Muscle of back (tissue), 13 donors: ENCODE measurements at places on chromosomes 6 and 20.
A peak's percentile ranks its signal among the peaks of the same experiment; 100 is the strongest.

DNA sequence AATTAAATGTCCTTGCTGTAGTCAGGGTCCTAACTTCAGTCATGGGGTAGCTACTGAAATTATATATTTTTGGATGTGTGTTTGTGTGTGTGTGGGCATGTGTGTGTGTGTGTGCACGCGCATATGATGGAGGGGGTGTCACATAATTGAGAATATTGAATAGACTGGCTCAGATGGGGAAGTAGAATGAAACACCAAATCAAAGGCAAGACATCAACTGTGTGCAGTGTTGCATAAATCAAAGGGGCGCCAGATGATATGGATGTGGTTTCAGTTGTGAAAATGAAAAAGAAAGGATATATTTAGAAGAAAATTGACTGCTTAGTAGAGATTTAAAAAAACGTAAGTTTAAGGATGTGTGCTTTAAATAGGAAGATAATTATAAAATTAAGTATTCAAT lies 144.2 kb upstream of the CEP162 start:
- DNase-seq: no peak

DNA sequence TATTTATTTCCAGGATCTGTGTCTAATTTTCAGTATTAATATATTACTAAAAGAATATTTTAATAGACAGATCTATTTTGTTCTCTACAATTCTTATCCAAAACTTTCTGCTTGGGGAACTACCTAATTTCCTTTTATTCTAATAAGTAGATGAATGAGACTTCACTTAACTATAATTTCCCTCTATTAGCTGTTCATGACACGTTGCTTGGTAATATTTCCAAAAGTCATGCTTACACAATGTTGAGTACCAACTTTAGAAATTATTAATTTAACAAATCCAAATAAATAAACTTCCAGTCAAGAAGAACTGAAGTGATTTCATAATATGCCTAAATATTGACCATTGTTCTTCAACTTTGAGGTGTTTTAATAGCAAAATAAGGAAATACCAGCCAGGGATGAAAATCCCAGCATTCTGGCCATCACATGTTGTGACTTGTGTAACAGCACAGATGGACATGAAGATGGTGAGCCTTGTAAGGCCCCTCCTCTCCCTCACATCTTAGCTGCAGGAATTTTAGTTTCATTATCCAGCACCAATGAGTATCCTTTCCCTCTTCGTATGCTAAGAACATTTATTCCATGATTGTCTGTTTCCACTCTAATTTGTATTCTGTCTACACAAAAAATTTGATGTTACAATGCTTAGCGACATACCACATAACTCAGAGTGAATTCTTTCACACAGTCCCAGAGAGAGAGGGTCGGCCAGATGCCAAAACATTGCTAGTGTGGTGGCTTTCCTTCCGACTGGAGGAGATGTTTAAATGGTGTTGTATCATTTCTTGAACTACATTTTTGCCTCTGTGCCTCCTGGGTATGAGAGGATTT lies 137.5 kb downstream of the FOXA2 start:
- DNase-seq: no peak

DNA sequence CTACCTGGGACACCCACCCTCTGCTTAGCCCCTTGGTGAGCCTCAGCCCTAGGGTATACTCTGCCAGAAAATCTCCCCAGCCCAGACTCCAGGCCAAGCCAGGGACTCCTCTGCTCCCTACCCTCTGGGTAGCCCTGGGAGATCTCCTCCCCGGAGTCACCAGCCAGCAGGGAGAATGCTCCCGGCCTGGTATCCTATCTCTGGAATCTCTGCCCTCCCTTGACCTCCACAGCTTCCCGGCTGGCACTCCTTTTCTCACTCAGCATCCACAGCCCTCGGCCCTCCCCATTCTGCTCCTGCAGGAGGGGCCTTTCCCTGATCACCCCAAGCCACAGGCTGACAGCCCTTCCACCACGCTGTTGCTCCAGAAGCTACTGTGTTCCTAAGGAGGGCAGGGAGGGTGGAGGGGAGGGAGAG lies 22.6 kb downstream of the NOL4L start:
- no peak for DNase-seq

- peak; percentile 88 for DNase-seq
Measured at GRCh38 chr20:50172347-50173013, 18.1 kb upstream of the CEBPB start.

- no peak for DNase-seq
Measured at GRCh38 chr6:140586426-140587061, 1212.1 kb upstream of the CITED2 start.

DNA sequence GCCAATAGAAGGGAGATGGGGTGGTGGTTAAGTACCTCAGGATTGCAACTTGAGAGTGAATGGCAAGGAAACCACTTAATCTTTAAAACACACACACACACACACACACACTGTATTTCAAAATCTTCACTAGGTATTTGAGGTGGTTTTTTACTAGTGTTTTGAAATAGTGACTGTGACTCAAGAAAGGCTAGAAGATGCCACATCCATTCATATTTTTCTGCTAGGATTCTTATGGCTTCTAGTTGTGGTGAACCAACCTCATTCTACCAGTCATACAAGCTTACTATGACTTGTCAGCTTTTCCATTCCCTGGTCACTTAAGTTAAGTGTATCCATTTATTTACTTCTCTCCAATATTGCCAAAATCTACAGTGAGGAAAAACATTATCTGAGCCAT lies 519.4 kb upstream of the JAG1 start:
- DNase-seq: no peak

DNA sequence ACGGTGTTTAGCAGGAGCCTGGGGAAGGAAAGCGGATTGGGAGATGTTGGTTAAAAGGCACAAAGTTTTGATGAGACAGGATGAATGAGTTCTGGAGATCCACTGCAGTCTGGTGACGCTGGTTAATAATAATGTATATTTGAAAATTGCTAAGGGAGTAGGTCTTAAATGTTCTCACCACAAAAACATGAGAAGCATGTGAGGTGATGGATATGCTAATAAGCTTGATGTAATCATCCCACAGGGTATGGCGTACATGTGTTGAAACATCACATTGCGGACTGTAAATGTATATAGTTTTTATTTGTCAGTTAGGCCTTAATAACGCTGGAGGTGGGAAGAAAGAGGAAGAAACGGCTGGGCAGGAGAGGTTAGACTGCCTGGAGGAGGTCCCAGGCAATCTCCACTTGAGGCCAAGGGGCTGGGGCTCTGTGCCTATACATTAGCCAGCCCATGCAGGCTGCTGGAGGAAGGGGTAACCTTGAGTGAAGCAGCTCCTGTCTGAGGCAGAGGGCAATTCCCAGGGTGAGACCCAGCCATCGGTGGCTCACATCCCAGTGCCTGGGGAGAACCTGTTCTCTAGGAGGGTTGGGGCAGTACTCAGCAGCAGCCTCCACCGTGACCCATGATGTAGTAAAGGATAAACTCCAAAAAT lies 188.2 kb upstream of the QKI start:
- no peak for DNase-seq

DNA sequence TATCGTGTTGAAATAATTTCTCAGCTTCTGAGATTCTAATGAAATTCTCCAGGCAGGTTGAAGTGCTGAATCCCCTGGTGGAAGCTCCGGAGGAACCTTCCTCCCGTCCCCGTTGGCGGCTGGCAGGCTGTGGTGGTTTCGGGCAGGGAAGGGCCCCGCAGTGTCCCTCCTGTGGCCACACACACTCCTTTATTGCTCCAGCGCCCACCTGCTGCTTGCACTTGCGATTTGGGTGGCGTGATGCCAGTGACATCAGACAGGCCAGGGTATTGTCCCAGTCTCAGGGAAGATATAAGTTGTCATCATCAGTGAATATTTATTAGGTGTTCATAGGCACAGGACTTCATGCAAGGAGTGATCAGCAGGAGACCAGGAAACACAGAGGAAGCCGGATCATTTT lies 530.4 kb downstream of the QKI start:
- peak; percentile 41 for DNase-seq

DNA sequence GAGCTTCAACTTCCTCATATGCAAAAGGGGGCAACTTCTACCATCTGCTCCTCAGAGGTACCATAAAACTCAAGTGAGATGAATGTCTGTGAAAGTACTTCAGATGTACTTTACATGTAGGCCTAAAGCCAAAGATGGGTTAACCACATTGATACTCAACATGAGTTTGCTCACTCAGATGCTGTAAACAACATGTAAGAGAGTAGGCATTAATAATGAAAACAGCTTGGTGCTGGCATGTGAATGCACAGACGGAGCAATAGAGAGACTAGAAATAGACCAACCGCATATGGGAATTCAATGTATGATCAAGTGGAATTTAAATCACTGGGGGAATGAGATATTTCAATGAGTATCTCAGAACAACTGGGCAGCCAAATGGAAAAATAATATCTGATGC lies 143.8 kb upstream of the CDYL start:
- DNase-seq: no peak

DNA sequence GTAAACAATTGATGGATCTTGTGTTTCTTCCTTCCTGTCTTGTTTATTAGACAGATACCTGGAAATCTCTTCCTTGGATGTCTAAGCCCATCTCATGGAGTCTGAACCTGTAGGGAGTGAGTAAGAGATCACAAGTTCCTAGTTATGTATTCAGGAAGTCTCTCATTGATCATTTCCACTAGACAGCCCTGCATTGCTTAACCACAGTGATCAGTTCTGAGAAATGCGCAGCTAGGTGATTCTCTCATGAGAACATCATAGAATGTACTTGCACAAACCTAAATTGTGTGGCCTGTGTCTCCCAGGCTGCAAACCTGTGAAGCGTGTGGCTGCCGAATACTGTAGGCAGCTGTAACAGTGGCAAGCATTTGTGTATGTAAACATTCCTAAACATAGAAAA lies 39.1 kb downstream of the FAM120B start:
- DNase-seq: no peak

GRCh38 chr6:40743226-40743625 lies 156.1 kb upstream of the LRFN2 start:
- no peak for DNase-seq
